ENCODE measurements at places on chromosomes 16 and 17.

- H3K4me1 ChIP-seq = no peaks in the 10 kb centered on the region
- DNase-seq = no peak
- no peak overlapping the region for H3K27ac ChIP-seq
- no peak overlapping the region for H3K4me3 ChIP-seq
- no peaks in the 10 kb centered on the region for H3K36me3 ChIP-seq
These were observed 41.5 kb downstream of the ZFPM1 start for GRCh38 chr16:88494335-88495154.

DNA sequence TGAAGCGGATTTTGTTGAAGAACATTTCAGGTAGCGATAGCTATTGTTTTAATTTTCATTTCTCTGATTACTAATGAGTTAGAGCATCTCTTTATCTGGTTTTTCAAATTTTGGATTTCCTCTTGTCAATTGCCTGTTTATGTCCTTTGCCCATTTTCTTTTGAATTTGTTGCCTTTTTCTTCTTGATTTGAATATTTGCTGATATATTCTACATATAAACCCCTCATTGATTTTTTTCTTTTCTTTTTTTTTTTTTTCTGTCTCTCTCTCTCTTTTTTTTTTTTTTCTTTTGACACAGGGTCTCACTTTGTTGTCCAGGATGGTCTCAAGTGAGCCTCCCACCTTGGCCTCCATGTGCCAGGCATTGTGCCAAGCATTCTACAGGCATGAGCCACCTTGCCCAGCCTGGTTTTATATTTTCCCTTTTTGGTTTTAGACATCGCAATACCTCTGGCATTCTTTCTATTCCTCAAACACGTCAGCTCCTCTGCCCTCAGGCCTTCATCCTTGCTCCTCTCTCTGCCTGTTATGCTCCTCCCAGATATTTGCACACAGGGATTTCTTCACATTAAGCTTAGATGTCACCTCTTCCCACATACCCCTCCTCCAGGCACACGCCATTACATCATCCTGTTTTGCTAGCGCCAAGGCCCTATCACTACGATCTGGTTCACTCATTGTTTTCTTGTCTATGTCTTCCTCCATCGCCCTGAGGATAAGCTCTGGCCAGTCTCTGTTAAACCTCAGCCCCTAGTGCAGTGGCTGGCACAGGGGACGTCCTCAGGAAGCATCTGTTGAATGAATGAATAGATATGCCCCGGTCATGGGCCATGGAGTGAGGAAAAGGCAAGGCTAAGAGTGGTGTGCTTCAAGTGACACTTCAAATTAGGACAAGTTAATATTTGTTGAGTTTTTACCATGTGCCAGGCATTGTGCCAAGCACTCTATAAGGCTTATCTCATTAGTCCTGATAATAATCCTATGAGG is 8.6 kb downstream of the SARM1 start:
- no peaks in the 10 kb centered on the region for H3K36me3 ChIP-seq
- no peak overlapping the region for H3K4me3 ChIP-seq
- H3K4me1 ChIP-seq = peaks cover 25% of the 10 kb centered on the region
- H3K27me3 ChIP-seq = peaks cover 22% of the 10 kb centered on the region
- DNase-seq = no peak
- no peak overlapping the region for H3K27ac ChIP-seq

- H3K27me3 ChIP-seq = no peaks in the 10 kb centered on the region
- no peak overlapping the region for H3K4me3 ChIP-seq
- H3K36me3 ChIP-seq = no peaks in the 10 kb centered on the region
- H3K27ac ChIP-seq = no peak overlapping the region
- no peaks in the 10 kb centered on the region for H3K4me1 ChIP-seq
These were observed 355.3 kb downstream of the TOX3 start for GRCh38 chr16:52191531-52192134.

DNA sequence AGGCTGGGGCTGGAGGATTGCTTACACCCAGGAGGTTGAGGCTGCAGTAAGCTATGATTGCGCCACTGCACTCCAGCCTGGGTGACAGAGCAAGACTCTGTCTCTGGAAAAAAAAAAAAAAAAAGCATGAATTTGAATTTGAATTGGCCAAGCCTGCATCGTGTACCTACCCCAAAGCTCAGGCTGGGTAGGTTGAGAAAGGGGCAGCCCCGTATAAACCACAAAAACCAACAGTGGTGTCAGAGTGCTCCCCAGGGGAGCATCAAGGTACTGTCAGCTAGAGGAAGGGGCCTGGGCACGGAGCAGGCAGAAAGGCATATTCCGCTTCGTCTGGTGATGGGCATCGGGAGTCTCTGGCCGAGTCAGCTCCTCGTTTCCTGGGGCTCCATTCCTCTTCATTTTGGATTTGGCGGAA is 40.9 kb downstream of the RAP1GAP2 start:
- peaks cover 24% of the 10 kb centered on the region for H3K36me3 ChIP-seq
- no peak overlapping the region for H3K27ac ChIP-seq
- H3K4me3 ChIP-seq = no peak overlapping the region

DNA sequence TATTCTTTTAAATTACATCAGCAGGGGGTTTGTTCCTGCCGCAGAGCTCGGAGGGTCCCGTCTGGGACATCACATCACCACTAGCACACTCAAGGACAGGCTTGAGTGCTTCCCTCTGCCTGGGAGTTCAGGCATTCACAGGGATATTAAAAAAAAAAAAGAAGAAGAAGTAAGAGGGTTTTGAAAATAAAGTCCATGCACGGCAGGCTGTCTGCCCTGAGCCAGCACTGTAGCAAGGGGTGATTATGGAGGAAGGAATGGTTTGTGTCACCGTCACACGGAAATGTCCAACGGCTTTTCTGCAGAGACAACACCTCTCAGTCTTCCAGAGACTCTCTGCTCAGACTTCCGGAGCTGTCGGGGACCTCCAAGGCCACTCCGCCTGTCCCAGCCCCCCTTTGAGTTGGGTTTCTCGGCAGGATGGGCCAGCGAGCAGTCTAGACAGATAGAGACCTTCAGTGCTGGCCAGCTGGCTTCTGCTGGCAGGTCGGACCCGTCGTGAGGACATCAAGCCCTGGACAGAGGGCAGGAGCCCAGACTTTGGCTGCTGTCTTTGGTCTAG is 33.6 kb downstream of the MEOX1 start:
- no peaks in the 10 kb centered on the region for H3K4me1 ChIP-seq
- H3K27ac ChIP-seq = no peak overlapping the region
- H3K4me3 ChIP-seq = no peak overlapping the region
- no peaks in the 10 kb centered on the region for H3K27me3 ChIP-seq

- no peak for DNase-seq
- H3K4me3 ChIP-seq = no peak overlapping the region
- no peak overlapping the region for H3K27ac ChIP-seq
- peaks cover 28% of the 10 kb centered on the region for H3K4me1 ChIP-seq
- no peaks in the 10 kb centered on the region for H3K27me3 ChIP-seq
These were observed 3.9 kb upstream of the ZNF207 start for GRCh38 chr17:32345951-32346600.

GRCh38 chr16:69345923-69346322 is 5.7 kb downstream of the TMED6 start:
- H3K4me3 ChIP-seq = no peak overlapping the region
- no peaks in the 10 kb centered on the region for H3K27me3 ChIP-seq
- peaks cover 22% of the 10 kb centered on the region for H3K36me3 ChIP-seq
- H3K27ac ChIP-seq = peak overlapping the region; percentile 26
- peak; percentile 48 for DNase-seq
- peaks cover 18% of the 10 kb centered on the region for H3K4me1 ChIP-seq

GRCh38 chr16:4664538-4665418 is 28.6 kb upstream of the NUDT16L1 start:
- DNase-seq = peak; percentile 86
- H3K4me3 ChIP-seq = no peak overlapping the region
- H3K4me1 ChIP-seq = peaks cover 43% of the 10 kb centered on the region
- H3K36me3 ChIP-seq = peaks cover 43% of the 10 kb centered on the region

GRCh38 chr17:73360961-73361761 is 49.4 kb upstream of the CDC42EP4 start:
- H3K4me3 ChIP-seq = no peak overlapping the region
- DNase-seq = no peak
- H3K36me3 ChIP-seq = no peaks in the 10 kb centered on the region
- H3K27ac ChIP-seq = no peak overlapping the region
- H3K27me3 ChIP-seq = no peaks in the 10 kb centered on the region
- H3K4me1 ChIP-seq = no peaks in the 10 kb centered on the region

GRCh38 chr16:87474566-87474996 is 18.2 kb downstream of the ZCCHC14 start:
- H3K36me3 ChIP-seq = no peaks in the 10 kb centered on the region
- no peak for DNase-seq

DNA sequence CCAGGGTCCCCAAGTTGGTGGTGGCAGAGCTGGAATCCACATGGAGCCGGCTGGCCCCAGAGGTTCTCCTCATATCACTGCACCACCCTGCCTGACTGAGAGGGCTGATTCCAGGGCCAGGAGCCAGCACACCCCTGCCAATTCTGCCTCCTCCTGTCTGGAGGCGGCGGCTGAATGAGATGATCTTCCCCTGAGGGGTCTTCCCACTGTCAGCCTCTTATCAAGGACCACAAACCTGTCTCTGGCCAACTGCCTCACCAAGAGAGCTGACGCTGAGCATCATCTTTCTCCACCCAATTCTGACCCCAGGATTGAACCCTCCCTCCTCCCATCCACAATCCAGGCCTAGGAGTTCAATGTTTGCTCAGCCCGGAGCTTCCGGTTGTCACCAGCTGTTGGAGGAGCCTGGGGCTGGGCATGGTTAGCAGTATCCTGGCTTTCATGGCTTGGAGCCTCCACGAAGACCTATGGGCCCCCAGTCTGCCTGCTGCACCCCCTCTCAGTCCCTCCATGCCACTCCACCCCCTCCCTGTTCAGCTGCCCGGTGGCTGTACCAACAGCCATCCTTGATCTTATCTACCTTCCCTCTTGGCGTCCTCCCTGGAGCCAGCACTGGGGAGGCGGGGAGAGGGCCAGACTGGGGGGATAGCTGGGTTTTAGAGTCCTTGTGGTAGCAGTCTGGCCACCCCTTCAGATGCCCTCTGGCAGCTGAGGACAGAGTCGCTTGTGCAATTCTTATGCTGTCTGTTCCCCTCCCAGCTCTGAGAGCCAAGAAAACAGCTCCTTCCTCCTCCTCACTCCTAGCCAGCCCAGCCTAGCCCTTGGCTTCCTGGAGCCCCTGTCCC is 25.6 kb downstream of the ABCC3 start:
- H3K27me3 ChIP-seq = no peaks in the 10 kb centered on the region
- H3K4me3 ChIP-seq = peak overlapping the region; percentile 51
- DNase-seq = peak; percentile 48
- H3K4me1 ChIP-seq = peaks cover 32% of the 10 kb centered on the region
- peak overlapping the region; percentile 82 for H3K27ac ChIP-seq
- H3K36me3 ChIP-seq = no peaks in the 10 kb centered on the region

DNA sequence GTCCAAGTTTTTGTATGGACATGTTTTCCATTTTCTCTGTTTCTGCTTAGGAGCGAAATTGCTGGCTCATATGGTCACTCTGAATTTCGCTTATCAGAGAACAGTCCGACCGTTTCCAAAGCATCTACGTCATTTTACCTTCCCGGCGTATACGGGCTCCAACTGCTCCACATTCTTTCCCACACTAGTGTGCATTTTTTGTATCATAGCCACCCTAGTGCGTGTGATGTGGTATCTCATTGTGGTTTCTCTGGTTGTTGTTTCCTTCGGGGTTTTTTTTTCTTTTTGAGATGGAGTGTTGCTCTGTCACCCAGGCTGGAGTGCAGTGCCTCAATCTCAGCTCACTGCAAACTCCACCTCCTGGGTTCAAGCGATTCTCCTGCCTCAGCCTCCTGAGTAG is 31.0 kb upstream of the BHLHA9 start:
- H3K4me1 ChIP-seq = no peaks in the 10 kb centered on the region
- H3K27ac ChIP-seq = no peak overlapping the region
- no peak for DNase-seq
- no peak overlapping the region for H3K4me3 ChIP-seq
- no peaks in the 10 kb centered on the region for H3K27me3 ChIP-seq
- H3K36me3 ChIP-seq = no peaks in the 10 kb centered on the region

GRCh38 chr17:8976638-8977037 is 11.1 kb upstream of the PIK3R5 start:
- H3K27me3 ChIP-seq = no peaks in the 10 kb centered on the region
- H3K27ac ChIP-seq = no peak overlapping the region
- no peak overlapping the region for H3K4me3 ChIP-seq
- DNase-seq = no peak
- no peaks in the 10 kb centered on the region for H3K36me3 ChIP-seq

DNA sequence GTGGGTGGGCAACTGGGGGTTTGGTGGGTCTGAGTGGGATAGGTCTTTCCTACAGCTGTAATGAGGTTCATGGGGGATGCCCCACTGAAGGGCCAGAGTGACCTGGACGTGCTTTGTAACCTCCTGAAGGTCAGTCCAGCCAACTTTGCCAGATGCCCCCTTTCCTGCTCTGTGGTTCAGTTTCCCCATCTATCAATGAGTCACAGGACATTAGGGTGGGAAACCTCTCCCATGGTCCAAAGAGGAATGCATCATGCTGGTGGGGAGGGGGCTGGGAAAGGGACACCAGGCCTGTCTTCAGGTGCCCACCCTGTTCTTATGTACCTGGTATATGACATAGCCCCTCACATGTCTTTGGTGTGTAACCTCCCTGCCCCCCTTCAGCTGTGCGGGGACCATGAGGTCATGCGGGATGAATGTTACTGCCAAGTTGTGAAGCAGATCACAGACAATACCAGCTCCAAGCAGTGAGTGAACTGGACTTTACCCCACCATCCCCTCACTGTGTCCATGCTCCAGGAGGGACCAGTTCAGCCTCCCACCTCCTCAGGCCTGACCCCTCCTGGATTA is 24.0 kb upstream of the ALKBH5 start:
- no peaks in the 10 kb centered on the region for H3K36me3 ChIP-seq
- DNase-seq = no peak
- H3K27ac ChIP-seq = no peak overlapping the region

DNA sequence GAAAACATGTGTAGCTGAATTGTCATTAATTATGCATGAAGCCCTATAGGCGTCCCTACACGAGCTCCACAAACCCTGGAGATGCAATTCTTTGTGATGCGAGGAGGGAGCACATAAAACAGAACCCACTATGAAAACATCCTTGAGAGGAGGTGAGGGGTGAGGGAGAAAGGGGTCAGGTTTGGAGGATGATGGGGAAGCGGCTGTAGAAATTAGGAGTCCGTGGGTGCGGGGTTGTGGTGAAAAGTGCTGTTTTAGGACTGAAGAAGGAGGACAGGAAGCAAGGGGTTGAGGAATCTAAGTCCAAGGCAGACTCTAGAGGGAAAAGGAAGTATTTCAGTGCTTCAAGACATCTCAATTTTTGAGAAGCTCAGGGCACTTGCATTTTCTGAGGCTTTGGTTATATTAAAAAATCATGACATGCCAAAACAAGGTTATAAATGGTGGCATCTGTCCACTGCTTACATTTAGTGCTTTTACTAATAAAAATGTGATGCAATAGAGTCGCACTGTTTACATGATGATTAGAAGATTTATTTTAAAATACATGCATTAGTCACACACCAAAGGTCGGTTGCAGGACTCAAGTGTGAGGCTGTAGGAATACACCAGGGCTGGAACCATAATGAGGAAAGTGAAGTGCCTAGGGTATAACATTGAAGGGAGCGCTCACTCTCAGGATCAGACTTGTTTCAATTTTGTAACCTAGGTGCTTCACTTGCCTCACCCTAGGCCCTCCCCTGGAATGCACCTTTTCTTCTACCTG is 379.5 kb downstream of the HS3ST4 start:
- no peaks in the 10 kb centered on the region for H3K36me3 ChIP-seq
- no peak for DNase-seq
- H3K4me3 ChIP-seq = no peak overlapping the region
- H3K27ac ChIP-seq = no peak overlapping the region
- no peaks in the 10 kb centered on the region for H3K27me3 ChIP-seq
